ENCODE measurements at places on chromosomes 13 and 19. TPM values are rescaled to one million over a fixed set of nuclear protein-coding genes. Genes with fewer than 3 reads are reported as not detected.

Gene FCAR
- not detected for total RNA-seq

DNA sequence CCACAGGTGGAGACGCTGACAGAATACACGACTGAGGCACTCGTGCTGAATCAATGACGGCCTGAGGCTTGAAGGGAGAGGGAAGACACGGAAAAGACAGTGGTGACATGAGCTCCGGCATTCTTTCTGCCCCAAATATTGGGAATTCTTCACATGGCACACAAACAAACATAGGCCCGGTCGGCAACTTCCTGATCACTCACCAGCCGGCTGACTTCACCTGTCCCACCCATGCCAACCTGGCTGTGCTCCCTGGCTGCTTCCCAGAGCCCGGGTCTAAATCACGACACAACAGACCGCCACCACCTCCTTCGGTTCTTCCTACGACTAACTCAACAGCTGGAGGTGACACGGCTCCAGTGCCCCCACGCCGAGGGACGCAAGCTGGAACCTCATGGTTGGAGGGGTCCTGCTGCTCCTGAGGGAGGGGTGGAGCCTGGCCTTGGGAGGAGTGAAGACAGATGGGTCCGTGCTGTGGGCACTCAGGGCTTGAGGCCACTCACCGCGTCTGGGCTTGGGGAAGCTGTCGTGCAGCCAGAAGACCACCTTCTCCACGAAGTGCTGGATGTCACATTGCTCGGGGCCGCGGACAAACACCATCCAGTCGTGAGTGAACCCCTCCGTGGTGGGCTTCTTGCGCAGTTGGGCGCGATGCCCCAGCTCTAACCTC is 9.6 kb downstream of the MLLT1 start:
- DNase-seq = no peak

DNA sequence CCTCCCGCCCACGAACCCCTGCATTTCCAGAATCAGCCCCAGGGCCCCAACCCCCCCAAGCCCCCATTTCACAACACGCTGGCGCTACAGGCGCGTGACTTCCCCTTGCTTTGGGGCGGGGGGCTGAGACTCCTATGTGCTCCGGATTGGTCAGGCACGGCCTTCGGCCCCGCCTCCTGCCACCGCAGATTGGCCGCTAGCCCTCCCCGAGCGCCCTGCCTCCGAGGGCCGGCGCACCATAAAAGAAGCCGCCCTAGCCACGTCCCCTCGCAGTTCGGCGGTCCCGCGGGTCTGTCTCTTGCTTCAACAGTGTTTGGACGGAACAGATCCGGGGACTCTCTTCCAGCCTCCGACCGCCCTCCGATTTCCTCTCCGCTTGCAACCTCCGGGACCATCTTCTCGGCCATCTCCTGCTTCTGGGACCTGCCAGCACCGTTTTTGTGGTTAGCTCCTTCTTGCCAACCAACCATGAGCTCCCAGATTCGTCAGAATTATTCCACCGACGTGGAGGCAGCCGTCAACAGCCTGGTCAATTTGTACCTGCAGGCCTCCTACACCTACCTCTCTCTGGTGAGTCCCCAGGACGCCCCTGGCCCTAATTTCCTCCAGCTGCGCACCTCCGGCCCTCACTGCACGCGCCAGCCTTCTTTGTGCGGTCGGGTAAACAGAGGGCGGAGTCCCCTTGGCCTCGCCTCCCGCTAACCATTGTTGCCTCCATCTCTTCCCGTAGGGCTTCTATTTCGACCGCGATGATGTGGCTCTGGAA is at the start of gene FTL:
Gene FTL, plus strand, starts transcription at position 270 of the 766 bp plus-strand sequence. Its CDS starts 199 bp downstream, at position 469.
- DNase-seq = peak; percentile 97

DNA sequence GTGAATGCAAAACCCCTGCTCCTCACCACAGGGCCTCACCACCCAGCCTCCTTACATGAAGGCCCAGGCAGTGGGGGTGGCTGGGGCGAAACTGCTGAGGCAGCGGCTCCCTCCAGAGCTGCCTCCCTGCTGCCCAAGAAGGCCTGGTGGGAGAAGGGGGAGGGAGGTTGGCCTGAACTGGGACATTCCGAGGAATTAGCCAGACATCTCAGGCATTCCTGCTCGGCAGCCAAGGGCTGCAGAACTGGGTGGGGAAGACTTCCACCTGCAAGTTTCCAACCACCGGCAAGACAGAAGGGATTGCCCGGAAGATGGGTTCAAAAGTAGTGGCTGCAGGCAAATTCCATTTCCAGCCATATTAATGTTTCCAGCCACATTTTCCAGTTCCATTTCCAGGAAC is 2.3 kb upstream of the PSPN start:
- DNase-seq = no peak
